ENCODE measurements at places on chromosomes 11 and 22. TPM values are rescaled to one million over a fixed set of nuclear protein-coding genes. Genes with fewer than 3 reads are reported as not detected.

GRCh38 chr11:98732947-98733346 lies 287.8 kb upstream of the CNTN5 start:
- DNase-seq, result no peak

The EIF3D gene
- polyA plus RNA-seq, result 296 TPM

The KRTAP5-11 gene
- not detected for polyA plus RNA-seq

The OR52N4 gene
- polyA plus RNA-seq, result not detected

GRCh38 chr22:47329727-47330650 lies 567.5 kb downstream of the TBC1D22A start:
- DNase-seq, result no peak

The RIMBP3B gene
- not detected for polyA plus RNA-seq

The LTBP3 gene
- polyA plus RNA-seq, result 360 TPM

DNA sequence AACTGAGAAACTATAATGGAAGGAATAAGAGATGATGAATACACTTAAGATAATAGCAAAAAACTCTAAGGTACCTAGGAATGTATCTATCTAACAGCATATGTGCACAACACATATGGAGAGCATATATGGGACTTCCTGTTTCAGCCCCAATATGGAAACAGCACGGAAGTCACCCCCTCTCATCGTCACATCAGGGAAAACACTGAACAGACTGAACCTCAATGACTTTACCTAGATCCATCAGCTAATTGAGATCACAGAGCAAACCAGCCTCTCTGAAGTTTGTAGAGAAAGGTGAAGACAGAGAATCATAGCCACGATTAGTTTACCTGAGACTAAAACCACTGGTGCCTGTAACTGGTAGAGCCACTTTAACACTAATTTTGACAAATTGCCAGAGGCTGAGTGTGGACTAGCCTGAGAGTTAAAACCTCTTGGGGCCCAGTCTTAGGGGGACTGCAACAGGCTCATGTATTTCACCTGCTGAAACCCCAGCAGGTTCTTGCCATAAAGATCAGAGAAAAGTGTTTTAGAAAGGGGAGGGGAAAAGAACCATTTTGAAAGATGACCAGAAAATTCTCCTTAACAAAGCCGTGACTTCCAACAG lies 722.6 kb downstream of the TBC1D22A start:
- no peak for DNase-seq

The C11orf98 gene
- 64.6 TPM for polyA plus RNA-seq

- no peak for DNase-seq
Observed at GRCh38 chr22:27726331-27726685, 75.2 kb downstream of the MN1 start.

GRCh38 chr11:62233730-62234129 lies 8.3 kb upstream of the SCGB1D2 start:
- DNase-seq, result no peak

- no peak for DNase-seq
Observed at GRCh38 chr22:26527574-26528465, 15.5 kb upstream of the TFIP11 start.

DNA sequence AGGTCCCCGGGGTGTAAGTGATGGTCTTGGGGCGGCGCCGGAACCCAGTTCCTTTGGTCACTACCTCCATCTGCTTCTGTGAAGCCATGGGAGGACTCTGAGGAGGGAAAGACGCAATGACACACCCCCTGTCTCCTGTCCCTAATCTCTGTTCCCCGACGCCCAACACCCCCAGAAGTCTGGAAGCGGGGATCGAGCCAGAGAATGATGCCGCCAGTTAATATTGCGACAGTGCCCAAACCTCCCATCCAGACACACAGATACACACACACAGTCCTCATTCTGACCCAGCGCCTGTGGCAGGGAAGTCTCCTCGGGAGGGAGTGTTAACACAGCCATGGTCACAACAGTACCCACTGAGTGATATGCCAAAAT lies 352 bp downstream of the C22orf23 start:
- no peak for DNase-seq

DNA sequence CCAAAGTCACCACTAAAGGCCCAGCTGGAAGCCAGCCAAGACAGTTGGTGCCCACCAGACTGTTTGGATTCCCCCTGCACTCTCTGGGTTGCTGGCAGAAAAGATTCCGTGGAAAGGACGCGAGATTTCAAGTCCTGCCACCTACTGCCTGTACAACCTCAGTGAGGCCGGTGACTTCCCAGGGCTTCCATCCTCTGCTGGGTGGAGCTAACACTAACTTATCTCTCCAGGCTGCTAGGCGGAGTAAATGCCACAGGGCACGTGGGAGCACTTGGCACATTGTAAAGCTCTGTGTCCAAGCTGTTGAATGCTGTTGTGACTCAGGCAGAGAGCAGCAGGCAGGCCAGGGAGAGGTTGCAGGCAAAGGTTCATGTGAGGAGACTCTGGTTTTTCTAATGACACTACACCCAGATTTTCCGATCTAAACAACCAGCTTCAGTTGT lies 50.9 kb upstream of the CDON start:
- no peak for DNase-seq

The NXPE2 gene
- 0.37 TPM for polyA plus RNA-seq

DNA sequence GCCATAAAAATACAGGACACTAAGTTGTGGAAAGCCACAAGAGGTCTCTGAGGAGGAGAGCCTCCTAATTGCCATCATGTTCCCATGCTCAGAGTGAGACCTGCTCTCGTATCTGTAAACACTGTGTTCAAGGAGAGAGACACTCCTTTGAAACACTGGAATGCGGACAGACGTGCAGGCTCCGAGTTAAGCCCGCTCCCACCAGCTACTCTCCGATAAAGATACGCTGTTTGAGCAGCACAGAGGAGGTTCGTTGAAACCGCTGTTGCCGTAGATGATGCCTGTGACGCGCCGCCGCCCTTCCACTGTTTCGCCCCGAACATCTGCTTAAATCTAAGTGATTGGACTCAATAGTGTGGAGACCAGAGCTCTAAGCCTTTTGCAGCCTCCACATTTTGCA lies 25.1 kb downstream of the NUP50 start:
- DNase-seq, result no peak

DNA sequence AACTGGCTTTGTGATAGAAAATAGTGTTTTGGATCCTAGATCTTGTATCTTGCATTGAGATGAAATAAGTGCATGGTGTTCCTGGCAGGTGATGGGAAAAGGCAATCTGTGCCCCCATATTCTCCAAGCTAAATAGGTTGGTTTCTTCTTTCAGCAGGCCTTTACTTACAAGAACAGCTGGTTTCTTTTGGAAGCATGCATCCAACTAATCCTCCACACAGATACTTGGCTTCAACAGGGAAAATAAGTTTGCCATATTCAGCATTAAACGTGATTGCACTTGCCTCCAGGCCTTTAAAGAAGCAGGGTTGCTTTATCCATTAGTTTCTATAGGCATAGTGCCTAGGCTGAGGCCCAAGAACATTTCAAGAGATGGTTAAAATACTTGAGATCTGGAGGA lies 59.9 kb downstream of the APIP start:
- DNase-seq, result no peak

The SMIM38 gene
- polyA plus RNA-seq, result 0.42 TPM

DNA sequence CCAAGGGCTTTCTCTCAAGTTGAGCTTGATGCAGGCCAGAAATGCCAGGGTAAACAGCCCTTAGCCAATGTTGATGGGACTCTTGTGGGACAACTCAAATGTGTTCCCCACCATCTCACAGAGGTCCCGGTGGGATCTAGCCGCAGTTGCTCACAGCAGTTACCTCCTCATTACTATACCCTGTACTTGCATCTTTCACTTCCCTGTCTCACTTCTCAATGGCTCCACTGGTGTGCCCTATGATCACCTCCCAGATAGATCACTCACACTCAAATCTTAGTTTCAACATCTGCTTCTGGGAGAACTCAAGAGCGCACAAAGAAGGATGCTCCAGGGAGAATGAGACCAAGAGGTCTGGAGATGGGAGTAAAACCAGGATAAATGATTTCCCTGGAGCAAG lies 47.0 kb downstream of the RCN1 start:
- no peak for DNase-seq

- no peak for DNase-seq
Observed at GRCh38 chr11:71447791-71448256, 369 bp downstream of the DHCR7 start.

DNA sequence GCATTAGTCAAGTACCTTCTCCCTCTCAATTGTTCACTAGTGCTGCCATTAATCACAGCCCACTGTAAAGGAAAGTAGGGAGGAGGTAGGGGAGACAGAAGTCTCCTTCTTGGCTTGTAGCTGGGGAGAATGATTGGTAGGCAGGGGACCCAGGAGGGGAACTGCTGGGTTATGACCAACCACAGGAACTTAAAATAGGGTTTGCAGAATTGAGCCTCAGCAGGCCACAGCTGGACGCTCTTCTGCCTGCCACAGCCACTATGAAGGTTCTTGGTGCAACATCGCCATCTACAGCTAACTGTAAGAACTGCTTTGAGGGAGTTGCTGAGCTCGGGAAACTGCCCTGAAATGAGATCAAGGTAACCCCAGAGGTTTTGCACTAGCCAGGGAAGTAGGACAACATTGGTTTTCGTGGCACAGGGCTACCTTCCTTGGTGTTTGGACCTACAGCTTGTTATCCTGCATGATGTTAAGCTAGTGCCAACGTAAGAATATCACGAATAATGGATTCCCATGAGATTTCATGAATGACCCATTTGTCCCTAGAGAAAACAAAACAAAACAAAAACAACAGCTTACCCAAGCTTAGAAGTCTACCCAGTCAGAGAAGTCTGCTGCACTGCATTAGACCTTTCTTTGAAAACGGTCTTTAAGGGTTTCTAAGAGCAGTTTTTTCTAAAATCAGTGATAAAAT lies 787.1 kb upstream of the API5 start:
- peak; percentile 68 for DNase-seq

- DNase-seq, result no peak
Observed at GRCh38 chr11:15613789-15614188, 499.1 kb downstream of the INSC start.

DNA sequence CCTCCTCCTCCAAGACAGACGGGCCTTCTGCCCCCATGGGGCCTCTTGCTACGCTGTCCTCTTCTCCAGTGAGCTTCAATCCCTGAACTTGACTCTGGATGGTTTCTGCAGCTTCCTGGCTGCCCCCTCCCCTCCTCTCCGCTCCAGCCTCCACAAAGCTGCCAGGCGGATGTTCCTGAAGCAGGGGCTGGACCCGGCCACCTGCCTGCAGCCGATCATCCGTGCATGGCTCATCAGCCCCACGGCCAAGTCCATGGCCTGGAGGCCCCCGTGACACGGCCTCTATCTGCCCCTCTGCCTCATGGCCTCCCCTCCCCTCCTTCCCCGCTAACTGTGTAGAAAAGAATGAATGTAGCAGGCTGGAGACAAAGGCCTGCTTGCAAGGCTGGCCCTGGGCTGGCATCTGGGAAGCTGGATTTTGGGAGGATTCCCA lies 6.8 kb upstream of the SUN2 start:
- DNase-seq, result no peak

The MMP26 gene
- 0.21 TPM for polyA plus RNA-seq

The CENPM gene
- 12.1 TPM for polyA plus RNA-seq

GRCh38 chr11:42661942-42662341 lies 649.9 kb upstream of the API5 start:
- DNase-seq, result no peak

- no peak for DNase-seq
Observed at GRCh38 chr11:95245038-95245437, 14.0 kb upstream of the SESN3 start.

The CCDC73 gene
- polyA plus RNA-seq, result 0.34 TPM

GRCh38 chr22:27308513-27308912 lies 493.0 kb downstream of the MN1 start:
- DNase-seq, result no peak

The TECTA gene
- 2.2 TPM for polyA plus RNA-seq

The OR10W1 gene
- polyA plus RNA-seq, result not detected

GRCh38 chr11:123624974-123625373 lies 29.4 kb downstream of the SCN3B start:
- DNase-seq, result no peak
